Endothelial cell (in vitro differentiated cells): ENCODE measurements at places on chromosomes 6 and 20. TPM values are rescaled to one million over a fixed set of nuclear protein-coding genes. Genes with fewer than 3 reads are reported as not detected.

DNA sequence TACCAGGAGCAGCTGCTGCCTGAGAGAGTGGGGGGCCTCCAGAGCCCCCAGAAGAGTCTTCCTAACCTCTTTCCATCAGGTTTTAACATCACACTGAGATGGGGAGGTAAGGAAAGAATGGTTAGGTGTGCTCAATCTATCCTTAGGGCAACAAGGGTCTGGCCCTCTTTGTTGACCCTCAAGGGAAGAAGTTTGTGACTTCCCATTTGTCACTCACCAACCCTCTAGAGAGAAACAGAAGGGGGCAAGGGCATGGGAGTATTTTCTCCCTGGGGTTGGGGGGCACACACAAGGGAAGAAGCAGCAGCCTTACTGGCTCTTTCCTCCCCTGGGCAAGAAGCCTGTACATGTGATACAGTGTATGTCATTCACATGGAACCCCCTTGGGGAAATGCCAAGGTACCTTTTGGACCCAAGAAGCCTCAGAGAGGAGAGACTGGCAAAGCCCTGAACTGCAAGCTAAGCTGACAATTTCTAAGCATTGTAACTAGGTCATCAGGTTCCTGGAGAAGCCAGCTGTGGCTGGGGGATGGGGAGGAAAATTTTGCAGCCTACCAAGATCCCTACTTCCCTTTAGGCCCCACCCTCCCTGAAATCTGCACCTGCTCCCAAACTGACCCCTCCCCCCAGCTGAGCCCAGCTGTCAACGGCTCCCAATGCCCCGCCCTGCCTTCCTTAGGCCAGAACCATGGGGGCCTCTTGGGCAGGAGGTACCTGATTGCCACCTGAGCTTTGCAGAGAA is 14.5 kb downstream of the BCL2L1 start:
- no peak overlapping the region for H3K4me3 ChIP-seq
- H3K36me3 ChIP-seq, result peaks cover 25% of the 10 kb centered on the region
- no peak overlapping the region for H3K27ac ChIP-seq
- peaks cover 42% of the 10 kb centered on the region for H3K4me1 ChIP-seq
- no peak for DNase-seq
- H3K27me3 ChIP-seq, result peaks cover 1% of the 10 kb centered on the region

DNA sequence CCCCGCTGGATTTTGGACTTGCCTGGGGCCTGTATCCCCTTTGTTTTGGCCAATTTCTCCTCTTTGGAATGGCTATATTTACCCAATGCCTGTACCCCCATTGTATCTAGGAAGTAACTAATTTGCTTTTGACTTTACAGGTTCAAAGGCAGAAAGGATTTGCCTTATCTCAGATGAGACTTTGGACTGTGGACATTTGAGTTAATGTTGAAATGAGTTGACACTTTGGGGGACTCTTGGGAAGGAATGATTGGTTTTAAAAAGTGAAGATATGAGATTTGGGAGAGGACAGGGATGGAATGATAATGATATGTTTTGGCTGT is 1220.3 kb upstream of the CITED2 start:
- DNase-seq, result no peak
- no peaks in the 10 kb centered on the region for H3K4me1 ChIP-seq
- no peak overlapping the region for H3K27ac ChIP-seq
- no peaks in the 10 kb centered on the region for H3K27me3 ChIP-seq

DNA sequence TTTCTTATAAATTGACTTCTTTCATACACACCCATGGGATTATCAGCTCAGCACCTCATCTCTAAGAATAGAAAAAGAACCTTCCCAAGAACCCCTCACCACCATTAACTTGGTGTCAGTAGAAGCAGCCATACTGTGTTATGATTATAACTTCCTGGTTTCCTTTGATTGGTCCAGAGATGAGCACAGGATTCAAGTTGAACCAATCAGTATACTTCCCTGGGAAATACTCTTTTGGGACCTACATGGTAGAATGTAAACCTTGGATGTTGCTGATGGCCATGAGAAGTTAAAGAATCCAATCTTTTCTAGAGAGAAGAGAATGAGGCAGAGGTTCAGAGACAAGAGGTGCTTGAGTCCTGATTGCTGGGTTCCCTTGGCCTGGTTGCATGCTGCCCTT is 190.8 kb downstream of the BMP7 start:
- H3K27me3 ChIP-seq, result peaks cover 4% of the 10 kb centered on the region
- no peak for DNase-seq
- H3K4me1 ChIP-seq, result peaks cover 8% of the 10 kb centered on the region

DNA sequence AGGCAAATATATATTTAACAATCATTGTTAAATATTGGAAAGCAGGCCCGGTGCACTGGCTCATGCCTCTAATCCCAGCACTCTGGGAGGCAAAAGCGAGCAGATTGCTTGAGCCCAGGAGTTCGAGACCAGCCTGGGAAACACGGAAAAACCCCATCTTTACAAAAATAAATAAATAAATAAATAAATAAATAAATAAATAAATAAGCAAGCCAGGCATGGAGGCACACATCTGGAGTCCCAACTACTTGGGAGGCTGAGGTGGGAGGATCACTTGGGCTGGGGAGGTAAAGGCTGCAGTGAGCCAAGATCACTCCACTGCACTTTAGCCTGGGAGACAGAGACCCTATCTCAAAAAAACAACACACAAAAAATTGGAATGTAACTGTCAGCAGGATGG is 53.7 kb downstream of the ZFP64 start:
- peaks cover 2% of the 10 kb centered on the region for H3K27me3 ChIP-seq
- H3K4me1 ChIP-seq, result no peaks in the 10 kb centered on the region
- DNase-seq, result no peak
- no peak overlapping the region for H3K27ac ChIP-seq
- H3K36me3 ChIP-seq, result peaks cover 4% of the 10 kb centered on the region

DNA sequence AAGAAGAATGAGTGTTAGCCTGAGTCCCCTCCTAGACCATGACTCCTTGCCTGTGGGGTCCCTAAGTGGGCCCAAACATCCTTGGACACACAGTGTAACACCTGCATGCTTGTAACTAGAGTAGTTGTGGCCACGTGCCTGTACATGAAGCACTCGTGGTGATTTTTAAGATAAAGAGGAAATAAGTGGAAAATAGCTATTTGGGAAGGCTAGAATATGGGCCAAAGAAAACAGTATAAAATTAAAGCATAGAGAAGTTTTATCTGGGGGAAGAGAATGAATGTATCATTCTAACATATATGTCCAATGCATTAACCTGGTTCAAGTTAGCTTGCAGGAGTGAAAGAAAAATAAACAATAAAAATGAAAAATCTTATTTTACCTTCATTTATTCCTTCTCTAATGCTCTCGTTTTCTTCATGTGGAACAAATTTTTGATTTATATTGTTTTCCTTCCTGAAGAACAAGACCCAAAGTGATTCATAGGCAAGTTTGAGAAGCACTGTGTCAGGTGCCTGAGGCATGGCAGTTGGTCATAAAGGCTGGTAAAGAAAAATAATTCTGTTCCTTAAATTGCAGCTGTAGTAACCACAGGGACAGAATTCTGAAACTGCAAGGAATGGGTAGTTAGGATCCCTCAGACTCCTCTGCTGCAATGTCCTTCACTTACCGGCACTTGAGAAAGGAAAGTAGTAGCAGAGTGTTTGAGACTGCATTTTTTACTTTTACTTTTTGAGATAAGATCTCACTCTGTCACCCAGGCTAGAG is 8.5 kb upstream of the CST3 start:
- no peaks in the 10 kb centered on the region for H3K36me3 ChIP-seq
- H3K27me3 ChIP-seq, result no peaks in the 10 kb centered on the region
- no peak for DNase-seq

GRCh38 chr6:140850438-140850837 is 1282.3 kb upstream of the GJE1 start:
- no peak overlapping the region for H3K4me3 ChIP-seq
- H3K4me1 ChIP-seq, result no peaks in the 10 kb centered on the region
- H3K27ac ChIP-seq, result no peak overlapping the region
- H3K36me3 ChIP-seq, result no peaks in the 10 kb centered on the region

DNA sequence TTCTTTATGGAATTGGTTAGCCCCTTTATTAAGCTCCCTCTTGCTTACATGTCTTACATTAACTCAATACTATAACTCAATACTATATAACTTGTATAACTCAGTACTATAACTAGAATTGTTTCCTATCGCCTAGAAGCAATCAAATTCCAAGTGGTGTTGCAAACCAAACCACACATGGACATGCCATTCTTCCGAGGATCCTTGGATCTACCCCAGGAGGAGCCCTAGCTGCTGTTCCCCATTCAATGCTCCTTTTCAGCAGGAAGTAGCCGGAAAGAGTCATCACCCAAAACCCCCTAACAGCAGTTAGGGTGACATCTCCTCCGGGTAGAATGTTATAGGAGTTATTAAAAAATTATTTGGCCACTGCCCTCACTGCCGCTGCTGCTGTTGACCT is 40.5 kb downstream of the PLN start:
- H3K4me1 ChIP-seq, result peaks cover 31% of the 10 kb centered on the region
- peaks cover 6% of the 10 kb centered on the region for H3K27me3 ChIP-seq
- H3K27ac ChIP-seq, result peak overlapping the region; percentile 79
- H3K4me3 ChIP-seq, result peak overlapping the region; percentile 27

DNA sequence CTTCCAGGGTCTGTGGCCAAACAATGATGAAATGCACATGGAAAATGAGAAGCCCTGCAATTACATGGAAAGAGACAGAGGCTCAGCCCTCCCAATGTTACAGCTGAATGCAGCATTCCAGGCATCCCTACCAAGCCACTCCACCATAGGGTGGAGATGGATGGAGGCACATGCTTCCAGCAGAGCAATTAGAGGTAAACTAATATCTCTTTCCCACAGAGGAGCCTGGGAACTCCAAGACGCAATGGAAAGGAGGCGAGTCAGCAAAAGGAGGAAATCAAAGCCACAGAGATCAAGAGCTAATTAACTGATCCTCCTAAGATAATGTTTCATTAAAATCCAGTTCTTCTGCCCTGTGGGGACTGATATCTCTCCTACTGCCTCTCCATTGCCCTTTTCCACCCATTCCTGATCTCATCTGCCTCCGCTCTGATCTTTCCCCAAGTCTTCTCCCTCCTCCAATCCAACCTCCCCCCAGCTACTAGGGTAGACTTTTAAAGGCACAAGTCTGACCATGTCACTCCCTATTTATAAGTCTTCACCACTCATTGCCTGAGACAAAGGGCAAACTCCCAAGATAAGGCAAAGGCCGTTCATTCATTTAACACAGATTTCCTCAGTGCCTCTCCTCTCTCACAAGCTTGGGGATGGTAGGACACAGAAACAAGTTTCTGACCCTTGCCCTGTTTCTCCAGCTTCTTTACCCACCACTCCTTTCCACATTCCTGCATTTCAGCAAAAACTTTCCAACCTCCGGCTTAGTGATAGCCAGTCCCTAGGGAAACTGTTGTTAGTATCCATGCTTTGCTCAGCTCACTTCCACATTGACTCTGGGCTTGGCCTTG is 14.3 kb upstream of the KCNB1 start:
- H3K4me3 ChIP-seq, result no peak overlapping the region
- no peak overlapping the region for H3K27ac ChIP-seq
- no peak for DNase-seq

- DNase-seq, result no peak
- no peak overlapping the region for H3K4me3 ChIP-seq
- H3K27ac ChIP-seq, result no peak overlapping the region
- peaks cover 34% of the 10 kb centered on the region for H3K4me1 ChIP-seq
Observed at GRCh38 chr6:38234141-38234540, 405.6 kb downstream of the BTBD9 start.

GRCh38 chr6:75143191-75143590 is 62.7 kb downstream of the COL12A1 start:
- no peaks in the 10 kb centered on the region for H3K4me1 ChIP-seq
- H3K27me3 ChIP-seq, result no peaks in the 10 kb centered on the region
- no peak overlapping the region for H3K4me3 ChIP-seq
- H3K36me3 ChIP-seq, result no peaks in the 10 kb centered on the region
- no peak for DNase-seq

- no peak overlapping the region for H3K27ac ChIP-seq
- no peak overlapping the region for H3K4me3 ChIP-seq
- peaks cover 4% of the 10 kb centered on the region for H3K27me3 ChIP-seq
- DNase-seq, result no peak
- H3K4me1 ChIP-seq, result no peaks in the 10 kb centered on the region
- no peaks in the 10 kb centered on the region for H3K36me3 ChIP-seq
Observed at GRCh38 chr6:87684895-87685654, 17.0 kb downstream of the AKIRIN2 start.

DNA sequence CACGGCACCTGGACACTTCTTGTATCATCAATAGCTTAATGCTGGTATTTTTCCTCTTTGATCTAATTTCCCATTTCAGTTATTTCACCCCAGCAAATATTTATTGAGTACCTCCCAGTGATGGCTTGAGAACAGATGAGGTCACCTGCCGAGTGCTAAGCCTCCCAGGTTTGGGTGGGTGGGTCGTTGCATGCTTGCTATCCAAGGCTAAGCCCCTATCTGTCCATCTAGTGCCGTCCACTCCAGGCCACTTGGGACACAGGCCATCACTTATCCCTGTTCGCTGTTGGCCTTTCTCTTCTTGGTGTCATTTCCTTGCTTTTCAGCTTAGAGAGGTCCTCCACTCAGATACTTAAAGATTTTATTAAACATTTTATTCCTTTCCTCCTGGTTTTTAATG is 10.8 kb upstream of the NNAT start:
- H3K27me3 ChIP-seq, result peaks cover 2% of the 10 kb centered on the region
- no peak overlapping the region for H3K4me3 ChIP-seq
- peaks cover 8% of the 10 kb centered on the region for H3K4me1 ChIP-seq
- peaks cover 29% of the 10 kb centered on the region for H3K36me3 ChIP-seq
- peak overlapping the region; percentile 19 for H3K27ac ChIP-seq

- peaks cover 4% of the 10 kb centered on the region for H3K27me3 ChIP-seq
- DNase-seq, result no peak
- no peaks in the 10 kb centered on the region for H3K36me3 ChIP-seq
Observed at GRCh38 chr20:63158845-63159244, 57.1 kb downstream of the YTHDF1 start.

DNA sequence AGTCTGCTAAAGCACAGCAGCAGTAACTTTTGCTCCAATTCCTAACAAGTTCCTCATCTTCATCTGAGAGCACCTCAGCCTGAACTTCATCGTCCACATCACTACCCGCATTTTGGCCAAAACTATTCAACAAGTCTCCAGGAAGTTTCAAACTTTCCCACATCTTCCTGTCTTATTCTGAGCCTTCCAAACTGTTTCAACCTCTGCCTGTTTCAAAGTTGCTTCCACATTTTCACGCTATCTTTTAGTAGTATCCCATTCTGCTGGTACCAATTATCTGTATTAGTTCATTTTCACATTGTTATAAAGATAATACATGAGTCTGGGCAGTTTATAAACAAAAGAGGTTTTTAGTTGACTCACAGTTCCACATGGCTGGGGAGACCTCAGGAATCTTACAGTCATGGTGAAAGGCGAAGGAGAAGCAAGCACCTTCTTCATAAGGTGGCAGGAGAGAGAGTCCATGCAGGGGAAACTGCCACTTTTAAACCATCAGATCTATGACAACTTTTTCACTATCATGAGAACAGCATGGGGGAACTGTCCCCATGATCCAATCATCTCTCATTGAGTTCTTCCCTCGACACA is 99.4 kb upstream of the GRIK2 start:
- H3K27ac ChIP-seq, result no peak overlapping the region
- no peaks in the 10 kb centered on the region for H3K4me1 ChIP-seq
- no peaks in the 10 kb centered on the region for H3K27me3 ChIP-seq

- no peak overlapping the region for H3K4me3 ChIP-seq
- H3K27me3 ChIP-seq, result no peaks in the 10 kb centered on the region
- peaks cover 3% of the 10 kb centered on the region for H3K4me1 ChIP-seq
- no peak for DNase-seq
- no peaks in the 10 kb centered on the region for H3K36me3 ChIP-seq
Observed at GRCh38 chr6:56875961-56876360, 78.9 kb upstream of the BEND6 start.

SNRPB gene
- 195 TPM for total RNA-seq

SRSF12 gene
- 3.9 TPM for total RNA-seq

GRIK2 gene
- total RNA-seq, result 2.8 TPM

NINL gene
- total RNA-seq, result 95.5 TPM

FNDC11 gene
- total RNA-seq, result 1.3 TPM

PRKN gene
- 5.1 TPM for total RNA-seq
